ENCODE measurements at places on chromosomes 7 and 10.

- DNase-seq, result no peak
These were observed 42.8 kb upstream of the SEPHS1 start for GRCh38 chr10:13390604-13391522.

DNA sequence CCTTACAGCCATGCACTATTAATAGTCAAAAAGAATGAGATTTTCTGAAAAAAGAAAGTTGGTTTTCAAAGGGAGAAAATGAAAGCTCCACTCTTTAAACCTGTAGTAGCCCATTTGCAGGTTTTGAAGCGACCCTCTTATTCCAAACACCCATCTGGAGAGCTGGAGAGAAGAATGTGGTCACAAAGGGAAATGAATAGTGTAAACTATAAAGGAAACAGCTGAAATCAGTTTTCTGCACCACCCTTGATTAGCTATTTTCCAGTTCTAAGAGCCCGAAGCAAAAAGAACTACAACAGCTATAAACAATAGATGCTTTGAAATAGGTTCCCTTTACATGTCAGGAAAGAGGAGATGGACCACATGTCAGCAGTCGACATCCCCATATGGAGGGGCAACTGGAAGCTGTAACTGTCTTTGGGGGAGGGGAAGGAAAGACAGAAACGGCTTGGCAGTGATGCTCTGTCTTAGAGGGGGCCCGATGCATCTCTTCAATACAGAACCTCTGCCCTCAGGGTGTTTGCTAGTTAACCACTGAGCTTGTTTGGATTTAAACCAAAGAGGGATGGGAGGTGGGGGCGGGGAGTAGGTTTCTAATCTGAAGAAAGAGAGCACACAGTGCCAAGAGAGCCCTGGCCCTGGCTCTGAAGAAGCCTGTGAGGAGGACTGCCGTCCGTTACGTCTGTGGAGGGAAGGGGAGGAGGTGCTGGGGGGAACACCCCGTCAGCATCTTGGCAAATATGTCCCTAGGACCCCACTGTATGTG, 55.3 kb downstream of the CPVL start:
- DNase-seq, result no peak

DNA sequence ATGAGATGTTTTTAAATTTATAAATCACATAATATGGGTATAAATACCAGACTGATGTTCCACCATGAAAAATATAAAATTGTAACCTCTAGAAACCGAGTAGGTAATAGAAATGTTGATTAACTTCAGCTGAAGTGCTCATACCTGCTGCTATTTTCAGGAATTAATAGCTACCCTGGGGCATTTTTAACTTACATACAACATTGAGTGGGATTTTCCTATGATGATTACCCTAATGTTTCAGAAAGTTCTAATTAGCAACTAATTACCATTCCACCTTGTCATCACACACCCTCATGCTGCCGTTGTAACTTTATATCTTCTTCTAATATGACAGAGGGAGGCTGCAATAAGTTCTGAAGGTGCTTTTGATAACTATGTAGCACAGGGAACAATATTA, 53.5 kb upstream of the ARHGAP12 start:
- DNase-seq, result no peak

GRCh38 chr10:51663086-51663485, 36.3 kb downstream of the CSTF2T start:
- DNase-seq, result no peak

- no peak for DNase-seq
These were observed 90.5 kb upstream of the ZNF32 start for GRCh38 chr10:43739161-43739560.

DNA sequence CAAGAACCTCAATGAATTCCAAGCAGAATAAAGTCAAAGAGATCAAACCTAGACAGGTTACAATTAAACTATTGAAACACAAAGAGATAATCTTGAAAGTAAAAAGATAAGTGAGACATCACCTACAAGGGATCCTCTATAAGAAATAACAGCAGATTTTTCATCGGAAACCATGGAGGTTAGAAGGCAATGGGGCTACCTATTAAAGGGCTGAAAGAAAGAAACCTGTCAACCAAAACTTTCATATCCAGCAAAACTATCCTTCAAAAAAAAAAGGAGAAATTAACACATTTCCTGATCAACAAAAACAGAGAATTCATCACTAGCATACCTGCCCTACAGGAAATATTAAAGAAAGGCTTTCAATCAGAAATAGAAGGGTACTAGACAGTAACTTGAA, 244.9 kb downstream of the ARHGAP12 start:
- no peak for DNase-seq

GRCh38 chr10:32169556-32169955, 113.3 kb upstream of the KIF5B start:
- no peak for DNase-seq

DNA sequence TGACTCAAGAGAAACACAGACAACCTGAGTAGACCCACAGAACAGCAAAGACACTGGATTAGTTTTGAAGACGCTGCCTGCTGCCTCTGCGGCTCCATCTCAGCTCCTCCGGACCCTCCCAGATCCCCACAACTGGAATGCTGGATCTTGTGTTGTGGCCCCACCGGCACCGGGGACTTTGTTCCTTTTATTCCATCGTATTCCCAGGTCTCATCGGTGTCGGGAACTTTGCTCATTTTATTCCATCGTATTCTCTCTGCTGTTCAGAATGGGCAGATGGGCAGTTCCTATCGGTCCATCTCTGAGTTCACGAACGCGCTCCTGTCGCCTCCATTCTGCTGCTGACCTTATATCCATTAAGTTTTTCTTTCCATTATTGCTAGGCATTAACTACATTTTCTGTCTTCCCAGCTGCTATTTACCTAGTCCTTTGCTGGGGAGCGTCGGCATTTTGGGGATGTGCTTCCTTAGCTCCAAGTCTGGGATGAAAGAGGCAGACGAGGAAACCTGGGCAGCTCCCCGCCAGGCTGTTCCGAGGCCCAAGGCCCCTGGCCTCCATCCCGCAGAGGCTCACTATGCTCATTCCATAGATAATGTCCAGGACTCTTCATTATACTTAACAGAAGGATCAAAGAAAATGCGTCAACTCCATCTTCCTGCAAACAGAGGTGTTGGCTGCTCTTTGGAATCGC, 192.4 kb downstream of the MAD1L1 start:
- peak; percentile 7 for DNase-seq
